ENCODE measurements at places on chromosomes 1 and 21.

GRCh38 chr1:5945445-5945844 lies 46.8 kb downstream of the NPHP4 start:
- no peak for DNase-seq

DNA sequence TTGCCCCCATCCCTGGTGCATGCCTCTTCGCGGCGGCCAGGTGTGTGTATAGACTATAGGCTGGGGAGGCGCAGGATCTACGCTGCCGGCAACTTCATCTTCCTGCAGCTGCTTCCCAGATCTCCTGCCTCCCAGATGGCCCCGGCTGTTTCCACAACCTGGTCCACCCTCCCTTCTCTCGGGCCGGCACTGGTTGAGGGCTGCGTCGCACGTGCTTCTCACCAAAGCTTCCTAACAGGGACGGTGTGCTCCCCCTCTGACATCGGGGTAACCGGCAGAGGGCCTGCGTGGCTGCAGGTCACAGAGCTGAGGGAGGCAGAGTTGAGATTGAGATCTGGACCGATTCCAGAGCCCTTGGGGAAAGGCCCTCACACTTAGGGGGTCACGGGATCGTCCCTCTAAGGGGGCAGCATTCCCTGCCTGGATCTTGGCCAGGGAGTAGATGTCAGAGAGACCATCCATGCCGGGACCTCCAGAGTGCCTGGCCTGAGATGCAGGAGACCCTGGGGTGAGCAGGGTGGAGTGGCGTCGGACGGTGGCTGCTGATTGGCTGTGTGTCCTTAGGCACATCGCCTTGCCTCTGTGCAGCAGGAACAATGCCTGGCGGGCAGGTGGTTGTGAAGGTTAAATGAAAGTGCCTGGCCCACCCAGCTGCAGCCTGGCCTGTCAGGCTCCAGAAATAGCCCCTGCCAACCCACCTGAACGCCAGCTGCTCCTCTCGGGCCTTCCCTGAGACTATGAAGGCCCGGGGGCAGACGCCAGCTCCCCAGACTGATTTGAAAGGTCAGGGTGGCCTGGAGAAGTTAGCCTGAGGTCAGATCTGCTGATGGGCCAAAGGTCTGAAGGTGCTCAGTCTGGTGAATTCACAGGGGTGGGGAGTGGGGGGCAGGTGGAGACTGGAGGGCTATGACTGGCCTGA lies 6.1 kb upstream of the MASP2 start:
- peak; percentile 87 for DNase-seq

DNA sequence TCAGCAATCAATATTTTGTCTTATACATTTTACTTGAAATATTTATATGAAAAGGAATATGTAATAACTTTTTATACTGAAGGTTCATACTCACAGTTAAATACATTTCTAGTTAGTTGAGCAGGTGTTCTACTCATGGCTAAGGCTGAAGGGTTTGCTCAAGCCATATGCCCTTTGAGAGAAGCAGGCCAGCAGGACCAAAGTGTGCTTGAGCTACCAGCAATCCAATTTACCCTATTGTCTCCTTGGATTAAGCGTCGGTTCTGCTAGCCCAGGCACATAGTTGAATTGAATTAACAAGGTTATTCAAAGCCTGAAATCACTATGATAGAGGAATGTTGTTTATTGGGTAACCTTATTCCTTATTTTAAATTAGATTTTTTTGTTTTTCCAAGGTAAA lies 151.5 kb upstream of the BACE2 start:
- DNase-seq: no peak

GRCh38 chr1:230211436-230212145 lies 144.6 kb downstream of the GALNT2 start:
- no peak for DNase-seq

- no peak for DNase-seq
Observed at GRCh38 chr1:183609313-183609712, 19.1 kb upstream of the NCF2 start.
